ENCODE measurements at places on chromosomes 3 and 15.
A peak's percentile ranks its signal among the peaks of the same experiment; 100 is the strongest.

GRCh38 chr3:107201146-107201545 is 176.1 kb upstream of the CCDC54 start:
- H3K4me3 ChIP-seq: no peak overlapping the region
- no peaks in the 10 kb centered on the region for H3K36me3 ChIP-seq
- no peaks in the 10 kb centered on the region for H3K4me1 ChIP-seq
- no peak for DNase-seq
- H3K27ac ChIP-seq: no peak overlapping the region
- peaks cover 11% of the 10 kb centered on the region for H3K27me3 ChIP-seq

- H3K4me3 ChIP-seq: peak overlapping the region; percentile 67
- peaks cover 42% of the 10 kb centered on the region for H3K36me3 ChIP-seq
- H3K27ac ChIP-seq: peak overlapping the region; percentile 90
- DNase-seq: no peak
- peaks cover 58% of the 10 kb centered on the region for H3K4me1 ChIP-seq
Measured at GRCh38 chr15:90413411-90414379, 25.7 kb downstream of the IQGAP1 start.

GRCh38 chr15:35150361-35150760 is 65.3 kb upstream of the NANOGP8 start:
- H3K36me3 ChIP-seq: no peaks in the 10 kb centered on the region
- H3K4me3 ChIP-seq: no peak overlapping the region
- no peaks in the 10 kb centered on the region for H3K27me3 ChIP-seq
- no peaks in the 10 kb centered on the region for H3K4me1 ChIP-seq
- no peak for DNase-seq

DNA sequence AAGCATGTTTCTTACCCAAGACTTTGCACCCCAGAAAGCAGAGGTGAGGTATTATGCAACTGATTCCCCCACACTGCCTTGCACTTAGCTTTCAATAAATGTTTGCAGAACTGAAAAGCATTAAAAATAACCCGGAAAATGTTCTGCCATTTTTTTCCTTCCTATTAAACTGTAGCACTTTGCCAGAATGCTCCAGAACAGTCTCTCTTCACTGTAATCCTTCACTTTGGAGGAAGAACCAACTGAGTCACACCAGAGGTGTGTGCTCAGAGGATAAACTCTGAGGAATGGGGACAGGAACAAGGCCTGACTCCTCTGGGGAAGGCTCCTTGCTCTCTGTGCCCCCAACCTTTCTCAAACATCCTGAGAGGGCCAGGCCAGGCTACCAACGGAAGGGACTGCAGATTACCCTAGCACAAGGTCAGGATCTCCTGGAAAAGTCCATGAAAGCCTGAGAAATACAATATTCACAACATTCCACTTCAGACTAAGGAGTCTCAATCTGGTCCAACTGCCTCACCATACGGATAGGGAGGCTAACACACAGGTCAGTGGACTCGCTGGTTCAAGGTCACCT is 19.0 kb downstream of the ANP32A start:
- peaks cover 63% of the 10 kb centered on the region for H3K4me1 ChIP-seq
- peaks cover 15% of the 10 kb centered on the region for H3K36me3 ChIP-seq
- H3K4me3 ChIP-seq: no peak overlapping the region
- H3K27ac ChIP-seq: peak overlapping the region; percentile 13
- DNase-seq: no peak
- no peaks in the 10 kb centered on the region for H3K27me3 ChIP-seq

DNA sequence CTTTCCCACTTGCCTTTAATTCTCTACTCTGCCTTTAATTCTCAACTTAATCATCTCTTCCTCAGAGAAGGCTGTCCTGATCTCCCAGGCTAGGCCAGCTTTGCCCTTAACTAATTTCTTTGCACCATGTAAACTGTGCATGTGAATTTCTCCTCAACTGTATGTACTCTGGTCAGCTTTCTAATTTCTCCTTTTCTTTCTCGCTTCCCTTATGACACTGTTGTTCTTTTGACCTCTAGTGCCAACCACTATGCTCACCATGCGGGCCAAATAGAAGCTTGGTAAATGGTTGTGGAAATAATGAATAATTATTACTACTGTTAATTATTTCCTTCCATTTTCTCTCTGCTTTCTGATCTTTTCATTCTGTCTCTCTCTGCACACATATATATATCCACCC is 269.0 kb upstream of the CRBN start:
- no peak for DNase-seq
- no peaks in the 10 kb centered on the region for H3K27me3 ChIP-seq
- H3K36me3 ChIP-seq: no peaks in the 10 kb centered on the region
- H3K4me3 ChIP-seq: no peak overlapping the region

- H3K4me1 ChIP-seq: no peaks in the 10 kb centered on the region
- no peak for DNase-seq
- no peak overlapping the region for H3K27ac ChIP-seq
Measured at GRCh38 chr3:180776433-180776832, 97.1 kb upstream of the CCDC39 start.

- no peak for DNase-seq
- no peak overlapping the region for H3K4me3 ChIP-seq
- H3K4me1 ChIP-seq: peaks cover 4% of the 10 kb centered on the region
- no peak overlapping the region for H3K27ac ChIP-seq
Measured at GRCh38 chr3:122067588-122068240, 12.6 kb downstream of the CD86 start.

DNA sequence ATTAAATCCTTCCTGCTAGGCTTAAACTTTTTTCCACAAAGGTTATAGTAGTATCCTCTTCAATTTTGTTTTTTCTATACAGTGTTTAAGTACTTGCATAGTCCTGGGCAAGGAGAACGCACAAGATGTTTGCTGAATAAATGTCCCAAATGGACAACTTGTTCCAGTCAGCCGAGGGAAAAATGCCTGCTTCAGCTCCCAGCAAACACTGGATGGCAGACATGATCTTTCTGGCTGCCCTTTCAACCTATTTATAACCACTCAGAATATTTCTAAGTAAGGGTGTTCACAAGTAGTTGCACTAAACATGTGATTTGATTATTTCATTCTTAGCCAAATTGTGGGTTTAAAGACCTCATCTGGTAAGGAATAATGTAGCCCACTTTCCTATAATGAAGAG is 29.8 kb downstream of the GNB4 start:
- no peak overlapping the region for H3K27ac ChIP-seq
- H3K4me3 ChIP-seq: no peak overlapping the region
- no peak for DNase-seq
- peaks cover 15% of the 10 kb centered on the region for H3K36me3 ChIP-seq

- no peaks in the 10 kb centered on the region for H3K27me3 ChIP-seq
- H3K4me3 ChIP-seq: no peak overlapping the region
- no peaks in the 10 kb centered on the region for H3K36me3 ChIP-seq
- H3K27ac ChIP-seq: no peak overlapping the region
- DNase-seq: no peak
- peaks cover 19% of the 10 kb centered on the region for H3K4me1 ChIP-seq
Measured at GRCh38 chr3:72189339-72189738, 404.4 kb upstream of the PROK2 start.

DNA sequence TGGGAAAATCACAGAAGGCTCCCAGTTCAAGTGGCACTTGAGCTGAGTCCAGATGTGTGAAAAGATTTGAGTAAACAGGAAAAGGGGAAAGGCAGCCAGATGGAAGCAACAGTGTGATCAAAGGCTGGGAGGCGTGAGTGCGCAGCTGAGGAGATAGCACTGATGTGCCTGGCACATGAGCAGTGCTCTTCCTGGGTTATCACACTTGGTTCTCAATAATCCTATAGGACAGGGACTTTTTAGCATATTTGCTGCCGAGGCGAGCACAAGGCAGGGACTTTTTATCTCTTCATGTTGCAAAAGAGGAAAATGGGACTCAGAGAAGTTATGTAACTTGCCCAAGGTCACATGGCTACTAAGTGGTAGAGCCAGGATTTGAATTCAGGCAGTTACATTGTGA is 39.6 kb downstream of the CORO2B start:
- no peaks in the 10 kb centered on the region for H3K4me1 ChIP-seq
- H3K4me3 ChIP-seq: no peak overlapping the region
- no peak for DNase-seq

- peaks cover 53% of the 10 kb centered on the region for H3K36me3 ChIP-seq
- no peak overlapping the region for H3K4me3 ChIP-seq
- H3K4me1 ChIP-seq: no peaks in the 10 kb centered on the region
- peak; percentile 67 for DNase-seq
- H3K27ac ChIP-seq: no peak overlapping the region
- H3K27me3 ChIP-seq: no peaks in the 10 kb centered on the region
Measured at GRCh38 chr3:52481819-52482521, 13.2 kb upstream of the STAB1 start.

DNA sequence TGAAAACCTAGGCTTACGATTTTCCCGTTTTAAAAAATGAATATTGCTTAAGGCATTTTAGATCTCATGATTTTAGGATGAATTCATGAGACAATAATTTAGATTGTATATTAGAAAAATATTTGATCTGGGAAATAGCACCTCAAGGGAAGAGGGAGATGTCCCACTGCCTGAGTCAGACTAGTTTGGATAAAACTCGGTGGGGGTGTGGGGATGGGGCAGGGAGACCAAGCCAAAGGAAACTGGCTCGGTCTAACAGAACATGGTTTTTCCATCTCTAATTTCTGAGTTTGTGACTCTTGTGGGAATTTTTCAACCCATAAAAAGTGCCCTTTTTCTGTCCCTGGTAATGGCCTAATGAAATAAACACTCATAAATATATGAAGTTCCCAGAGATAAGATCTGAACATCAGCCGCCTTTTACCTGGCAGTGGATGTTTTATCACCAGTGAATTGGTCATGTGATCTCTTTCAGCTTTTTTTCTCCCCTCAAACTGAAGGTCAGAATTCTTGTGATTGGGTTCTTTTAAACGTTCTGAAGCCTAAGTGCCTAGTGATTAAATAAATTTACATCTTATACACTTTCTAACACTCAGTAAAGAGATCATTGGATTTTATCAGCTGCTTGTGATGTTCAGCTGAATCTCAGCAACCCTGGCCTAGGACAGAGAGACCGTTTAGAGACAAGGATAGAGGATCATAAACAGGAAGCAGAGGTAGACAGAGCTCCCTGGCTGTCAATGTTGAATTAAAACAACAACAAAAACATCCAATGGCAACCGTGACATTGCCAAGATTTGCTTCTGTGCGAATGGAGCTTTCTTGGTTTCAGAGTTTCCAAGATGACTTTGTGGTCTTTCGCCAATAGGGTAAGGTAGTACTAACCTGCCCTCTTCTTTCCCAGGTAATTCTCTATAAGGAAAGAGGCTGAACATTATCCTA is 1038.2 kb downstream of the MCTP2 start:
- peaks cover 4% of the 10 kb centered on the region for H3K4me1 ChIP-seq
- H3K27me3 ChIP-seq: peaks cover 42% of the 10 kb centered on the region
- no peak overlapping the region for H3K4me3 ChIP-seq
- DNase-seq: no peak

DNA sequence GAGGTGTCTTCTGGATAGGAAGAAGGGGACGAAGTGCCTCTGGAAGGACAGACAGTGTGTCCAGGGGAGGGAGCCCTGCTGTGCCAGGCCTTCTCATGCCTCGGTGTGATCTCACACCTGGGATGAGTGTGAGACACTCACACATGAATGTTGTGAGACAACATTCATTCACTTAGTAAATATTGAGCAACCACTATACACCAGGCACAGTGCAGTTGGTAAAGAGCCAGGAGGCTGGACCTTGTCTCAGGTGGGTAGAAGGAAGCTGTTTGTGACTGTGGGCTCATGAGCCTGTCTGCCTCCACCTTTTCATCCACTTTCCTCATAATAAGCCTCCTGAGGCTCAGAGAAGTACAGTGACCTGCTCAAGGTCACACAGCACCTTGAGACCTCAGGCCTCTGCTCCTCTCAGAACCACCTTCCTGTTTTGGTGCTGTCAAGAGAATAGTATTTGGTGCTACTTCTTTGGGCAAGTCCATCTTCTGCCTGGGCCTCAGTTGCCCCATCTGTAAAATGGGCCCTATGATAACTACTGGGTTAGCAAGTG is 20.9 kb downstream of the SLC6A6 start:
- DNase-seq: no peak
- H3K4me3 ChIP-seq: no peak overlapping the region
- H3K27me3 ChIP-seq: no peaks in the 10 kb centered on the region
- H3K27ac ChIP-seq: peak overlapping the region; percentile 90
- H3K36me3 ChIP-seq: peaks cover 12% of the 10 kb centered on the region

DNA sequence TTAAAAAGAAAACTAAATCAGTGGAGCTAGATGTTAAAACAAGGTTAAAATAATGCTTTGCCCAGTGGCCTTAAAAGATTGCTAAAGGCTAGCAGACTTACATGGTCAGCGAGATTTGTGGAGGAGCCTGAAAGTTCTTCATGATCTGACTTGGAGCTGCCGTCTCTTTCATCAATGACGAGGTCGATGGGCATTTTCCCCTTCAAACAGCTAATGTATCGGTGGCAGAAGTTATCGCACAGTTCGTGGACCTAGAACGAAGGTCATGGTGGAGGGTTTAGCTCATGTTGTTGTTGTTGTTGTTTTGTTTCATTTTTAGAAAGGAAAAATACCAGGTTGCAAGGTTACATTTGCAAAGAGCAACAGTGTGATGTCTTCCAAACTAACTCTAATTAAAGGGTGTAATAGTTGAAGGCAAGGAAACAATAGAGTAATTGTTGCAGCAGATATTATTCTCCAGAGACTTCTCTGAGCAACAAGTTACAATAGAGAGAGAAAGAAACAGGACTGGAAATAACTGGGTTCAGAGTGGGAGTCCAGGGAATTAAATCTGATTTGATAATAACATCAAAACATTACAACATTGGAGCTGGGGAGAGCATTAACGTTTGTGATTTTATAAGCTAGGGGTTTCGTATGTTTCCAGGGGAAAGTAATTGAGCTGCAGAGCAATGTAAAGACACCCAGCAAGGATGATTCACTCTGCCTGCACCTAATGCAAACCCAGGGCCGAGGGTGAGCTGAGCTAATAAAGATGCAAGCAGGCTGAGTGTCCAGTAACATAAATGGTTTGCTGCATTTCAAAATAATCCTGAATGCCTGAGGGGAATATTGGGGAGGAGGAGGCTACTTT is 6.6 kb downstream of the MEIS2 start:
- H3K4me1 ChIP-seq: peaks cover 4% of the 10 kb centered on the region
- no peak overlapping the region for H3K4me3 ChIP-seq
- no peaks in the 10 kb centered on the region for H3K36me3 ChIP-seq
- no peak for DNase-seq
- peaks cover 60% of the 10 kb centered on the region for H3K27me3 ChIP-seq

GRCh38 chr3:97872525-97873042 is 50.8 kb downstream of the CRYBG3 start:
- H3K27ac ChIP-seq: peak overlapping the region; percentile 90
- peak overlapping the region; percentile 62 for H3K4me3 ChIP-seq
- H3K36me3 ChIP-seq: peaks cover 20% of the 10 kb centered on the region
- DNase-seq: no peak
